ENCODE measurements at places on chromosomes 11 and 22.

GRCh38 chr11:71391796-71392195 is 56.4 kb downstream of the DHCR7 start:
- DNase-seq, result no peak

DNA sequence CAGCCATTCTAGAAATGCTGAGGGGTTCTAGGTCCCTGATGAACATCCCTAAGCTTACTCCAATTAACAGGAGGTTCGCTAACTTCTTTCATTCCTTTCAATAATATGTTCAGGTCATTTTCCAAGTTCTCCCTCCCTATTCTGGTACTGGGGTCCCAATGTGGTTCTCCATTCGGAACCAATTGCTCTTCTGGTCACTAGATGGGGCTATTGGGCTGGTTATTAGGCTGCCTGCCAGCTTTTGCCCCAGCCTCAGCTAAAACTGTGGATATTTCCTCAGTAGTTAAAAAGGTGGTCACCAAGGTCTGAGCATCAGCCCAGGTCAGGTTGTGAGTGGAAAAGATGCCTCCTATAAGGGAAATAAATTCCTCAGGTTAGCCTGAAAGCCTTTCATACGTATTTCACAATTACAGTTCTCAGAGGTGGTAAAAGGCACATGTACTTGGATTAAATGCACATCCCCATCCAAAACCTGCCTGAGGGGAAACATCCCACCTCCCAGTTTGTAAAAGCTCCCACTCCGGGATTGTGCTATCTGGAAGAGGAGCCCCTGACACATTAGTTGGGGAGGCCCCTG is 161.1 kb upstream of the CCDC179 start:
- DNase-seq, result no peak

- no peak for DNase-seq
These were observed 25.6 kb upstream of the SORL1-AS1 start for GRCh38 chr11:121478226-121478894.

- no peak for DNase-seq
These were observed 122.1 kb downstream of the FCHSD2 start for GRCh38 chr11:73019996-73020395.

DNA sequence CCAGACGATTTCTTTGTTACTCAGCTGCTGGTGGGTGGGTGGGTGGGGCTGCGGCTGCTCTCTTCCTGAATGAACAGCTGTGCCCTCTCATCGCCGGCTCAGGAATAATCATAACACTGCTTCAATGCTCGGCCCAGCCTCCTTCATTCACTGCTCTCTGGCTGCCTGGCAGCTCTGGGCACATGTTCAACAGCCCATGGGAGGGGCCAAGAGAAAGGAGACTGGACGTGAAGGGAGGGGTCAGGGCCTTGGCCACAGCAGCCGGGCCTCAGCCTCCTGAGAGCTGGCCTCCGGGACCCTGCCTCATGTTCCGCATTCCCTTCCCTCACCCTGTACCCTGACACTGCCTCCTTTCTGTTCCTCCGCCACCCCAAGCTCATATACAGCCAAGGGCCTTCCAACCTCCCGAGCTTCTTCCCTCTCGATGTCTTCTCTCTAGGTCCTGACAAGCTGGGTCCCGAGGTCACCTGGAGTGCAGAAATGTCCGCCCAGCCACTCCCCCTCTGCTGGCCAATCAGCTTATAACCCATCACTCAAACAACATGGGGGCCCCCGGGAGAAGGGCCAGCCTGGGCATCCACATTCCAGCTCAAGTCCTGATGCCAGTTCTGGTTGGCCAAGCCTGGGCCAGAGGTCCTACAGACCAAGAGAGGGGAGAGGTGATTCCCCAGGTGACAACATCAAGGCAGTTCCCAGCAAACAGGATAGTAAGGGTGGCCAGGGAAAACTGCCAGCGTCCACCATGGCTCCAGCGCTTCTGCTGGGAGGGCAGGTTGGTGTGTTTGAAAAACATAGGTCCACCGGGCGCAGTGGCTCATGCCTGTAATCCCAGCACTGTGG is 3.2 kb upstream of the CSDC2 start:
- no peak for DNase-seq

- no peak for DNase-seq
These were observed 165.2 kb downstream of the IGLL1 start for GRCh38 chr22:23414727-23415489.

DNA sequence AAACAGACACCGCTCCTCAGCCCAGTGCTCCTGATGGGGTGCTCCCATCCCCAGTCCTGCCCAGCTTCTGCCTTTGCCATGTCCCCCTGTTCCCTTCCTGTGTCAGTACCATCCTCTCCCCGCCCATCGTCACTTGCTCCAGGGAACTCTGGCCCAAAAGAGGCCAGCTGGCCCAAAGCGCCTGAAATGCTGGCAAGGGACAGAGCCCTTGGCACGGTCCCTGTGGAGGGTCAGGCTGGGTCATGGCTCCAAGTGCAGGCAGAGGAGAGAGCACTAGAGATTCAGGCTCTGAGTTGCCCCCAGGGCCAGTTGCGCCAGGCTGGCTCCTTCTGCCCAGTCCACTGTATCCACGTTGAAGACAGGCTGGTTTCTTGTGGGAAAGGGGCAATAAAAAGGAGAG is 8.4 kb upstream of the HDHD5 start:
- DNase-seq, result no peak
